ENCODE measurements at places on chromosomes 13 and 19.

GRCh38 chr19:46955813-46956371 lies 63.7 kb upstream of the NPAS1 start:
- no peaks in the 10 kb centered on the region for H3K36me3 ChIP-seq
- peak overlapping the region; percentile 64 for H3K4me3 ChIP-seq
- no peaks in the 10 kb centered on the region for H3K27me3 ChIP-seq
- DNase-seq, result no peak

- H3K36me3 ChIP-seq, result no peaks in the 10 kb centered on the region
- H3K27me3 ChIP-seq, result no peaks in the 10 kb centered on the region
- DNase-seq, result no peak
- no peak overlapping the region for H3K4me3 ChIP-seq
- no peak overlapping the region for H3K27ac ChIP-seq
Observed at GRCh38 chr13:76854894-76855293, 31.3 kb downstream of the KCTD12 start.

DNA sequence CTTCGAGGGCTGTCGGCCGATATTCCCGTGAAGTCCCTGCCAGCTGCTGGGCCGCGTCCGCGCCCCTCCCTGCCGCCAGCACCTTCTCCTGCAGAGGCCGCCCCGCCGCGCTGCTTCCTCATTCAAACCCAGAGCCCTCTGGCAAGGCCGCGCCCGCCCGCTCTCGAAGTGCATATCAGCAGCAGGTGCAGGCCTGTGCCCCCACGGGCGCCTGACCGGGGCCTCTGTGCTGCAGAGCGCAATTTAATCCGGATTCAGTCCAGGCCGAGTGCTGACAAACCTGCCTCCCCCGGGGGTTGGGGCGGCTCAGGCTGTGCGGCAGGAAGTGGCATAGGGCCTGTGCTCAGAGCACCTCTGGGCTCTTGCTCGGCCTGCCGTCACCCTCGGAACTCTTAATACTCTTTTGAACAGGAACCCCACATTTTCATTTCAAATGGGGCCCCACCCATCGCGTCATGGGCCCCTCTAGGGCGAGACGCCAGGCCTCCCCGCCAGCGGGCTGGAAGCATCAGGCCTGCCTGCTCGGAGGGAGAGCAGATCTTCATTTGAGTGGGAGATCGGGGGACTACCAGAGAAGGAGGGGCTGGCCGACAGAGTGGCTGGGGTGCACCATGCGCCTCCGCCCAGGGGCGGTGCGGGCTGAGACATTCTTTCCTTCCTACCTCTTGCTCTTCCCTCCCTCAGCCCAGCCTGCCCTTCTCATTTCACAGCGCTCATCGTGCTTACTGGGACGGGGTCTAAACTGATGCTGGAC lies 125.7 kb downstream of the TNFRSF19 start:
- H3K27ac ChIP-seq, result peak overlapping the region; percentile 62
- no peaks in the 10 kb centered on the region for H3K36me3 ChIP-seq
- peaks cover 9% of the 10 kb centered on the region for H3K4me1 ChIP-seq
- peak; percentile 70 for DNase-seq
- H3K27me3 ChIP-seq, result no peaks in the 10 kb centered on the region

- H3K4me3 ChIP-seq, result no peak overlapping the region
- no peaks in the 10 kb centered on the region for H3K4me1 ChIP-seq
- no peaks in the 10 kb centered on the region for H3K27me3 ChIP-seq
- no peaks in the 10 kb centered on the region for H3K36me3 ChIP-seq
- no peak for DNase-seq
- H3K27ac ChIP-seq, result no peak overlapping the region
Observed at GRCh38 chr13:111872475-111873150, 194.3 kb upstream of the SOX1 start.

DNA sequence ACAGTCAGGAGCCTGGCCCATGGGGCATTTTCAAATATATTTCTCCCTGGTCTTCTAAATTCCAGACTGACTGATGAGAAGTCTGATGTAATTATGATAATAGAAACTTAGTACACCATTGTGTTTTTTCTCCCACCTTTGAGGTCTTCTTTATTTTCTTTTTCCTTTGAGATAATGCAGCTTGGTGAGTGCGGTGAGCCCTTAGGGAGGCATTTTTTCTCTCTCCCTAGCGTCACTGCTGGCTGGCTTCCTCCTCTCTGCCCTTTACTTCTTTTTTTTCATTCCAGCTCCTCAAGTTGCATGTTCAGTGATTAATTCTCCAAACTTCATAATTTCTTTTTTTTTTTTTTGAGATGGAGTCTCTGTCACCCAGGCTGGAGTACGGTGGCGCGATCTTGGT lies 12.8 kb upstream of the CDC42EP5 start:
- H3K27ac ChIP-seq, result no peak overlapping the region
- no peaks in the 10 kb centered on the region for H3K36me3 ChIP-seq
- DNase-seq, result no peak
- H3K4me1 ChIP-seq, result no peaks in the 10 kb centered on the region
- H3K4me3 ChIP-seq, result no peak overlapping the region

- H3K27me3 ChIP-seq, result no peaks in the 10 kb centered on the region
- H3K27ac ChIP-seq, result no peak overlapping the region
- no peak for DNase-seq
- no peaks in the 10 kb centered on the region for H3K36me3 ChIP-seq
- H3K4me3 ChIP-seq, result no peak overlapping the region
Observed at GRCh38 chr13:113649212-113649611, 8.8 kb downstream of the ATP4B start.

- DNase-seq, result no peak
- H3K4me3 ChIP-seq, result no peak overlapping the region
- no peaks in the 10 kb centered on the region for H3K36me3 ChIP-seq
- no peaks in the 10 kb centered on the region for H3K27me3 ChIP-seq
- no peak overlapping the region for H3K27ac ChIP-seq
Observed at GRCh38 chr13:112469071-112469745, 93.1 kb downstream of the SPACA7 start.

DNA sequence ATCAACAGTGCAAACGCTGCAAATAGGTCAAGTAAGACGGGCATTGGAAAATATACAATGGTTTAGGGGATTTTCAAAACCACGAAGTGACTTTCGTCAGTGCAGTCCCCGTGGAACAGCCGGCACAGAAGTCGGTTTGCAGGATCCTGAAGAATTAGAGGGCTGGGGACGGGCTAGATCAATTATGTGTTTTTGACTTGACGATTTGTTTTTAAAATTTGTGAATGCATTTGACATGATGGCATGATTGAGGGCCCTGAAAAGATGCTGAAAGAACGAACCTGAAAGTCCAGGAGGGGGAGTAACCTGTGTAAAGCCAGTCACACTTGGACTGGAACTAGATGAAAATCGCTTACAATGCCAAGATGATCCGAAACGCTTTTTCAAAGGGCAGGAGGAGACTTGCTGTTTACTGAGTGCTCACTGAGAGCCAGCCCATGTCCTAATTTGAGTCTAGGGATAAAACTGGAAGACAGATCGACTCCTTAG lies 8.9 kb upstream of the DGKH start:
- peak; percentile 3 for DNase-seq
- no peaks in the 10 kb centered on the region for H3K36me3 ChIP-seq
- peak overlapping the region; percentile 70 for H3K4me3 ChIP-seq
- H3K27ac ChIP-seq, result peak overlapping the region; percentile 73
- H3K27me3 ChIP-seq, result no peaks in the 10 kb centered on the region
- H3K4me1 ChIP-seq, result peaks cover 8% of the 10 kb centered on the region

GRCh38 chr13:30355384-30355699 lies 48.0 kb upstream of the KATNAL1 start:
- H3K4me1 ChIP-seq, result peaks cover 4% of the 10 kb centered on the region
- DNase-seq, result no peak
- H3K27ac ChIP-seq, result no peak overlapping the region
- no peaks in the 10 kb centered on the region for H3K27me3 ChIP-seq
- no peaks in the 10 kb centered on the region for H3K36me3 ChIP-seq
- H3K4me3 ChIP-seq, result no peak overlapping the region

DNA sequence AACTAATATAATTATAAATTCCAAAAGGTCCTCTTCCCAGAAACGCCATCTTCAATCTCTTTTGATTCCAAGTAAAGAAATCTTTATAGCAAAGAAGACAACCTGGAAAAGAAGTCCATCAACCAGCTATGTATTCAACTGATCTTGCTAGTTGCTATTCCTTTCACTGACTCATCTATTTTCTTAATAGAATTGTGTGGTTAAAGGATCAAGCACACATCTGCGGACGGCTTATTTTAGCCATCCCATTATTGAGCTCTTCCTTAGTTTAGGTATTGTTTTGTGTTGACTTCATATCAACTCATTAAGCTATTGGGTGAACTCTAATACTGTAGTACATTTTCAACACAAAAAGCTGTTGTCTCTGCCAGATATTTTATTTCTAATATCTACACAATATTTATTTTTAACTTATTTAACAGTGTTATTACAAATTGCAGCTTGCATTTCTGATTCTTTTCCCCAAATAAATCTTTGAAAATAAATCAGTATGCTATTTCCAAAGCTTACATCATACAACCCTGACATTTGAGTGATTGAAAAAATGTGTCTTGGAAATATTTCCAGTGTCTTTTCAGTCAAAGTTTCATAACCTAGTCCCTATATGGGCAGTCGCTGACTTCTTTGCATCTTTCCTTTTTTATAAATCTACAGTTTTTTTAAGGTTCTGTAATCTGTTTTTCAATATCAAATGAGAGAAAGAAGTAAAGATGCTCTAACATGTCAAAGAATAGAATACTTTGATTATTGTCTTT lies 158.8 kb upstream of the SPRY2 start:
- H3K27me3 ChIP-seq, result no peaks in the 10 kb centered on the region
- H3K27ac ChIP-seq, result no peak overlapping the region
- H3K36me3 ChIP-seq, result no peaks in the 10 kb centered on the region
- no peaks in the 10 kb centered on the region for H3K4me1 ChIP-seq
- DNase-seq, result no peak

DNA sequence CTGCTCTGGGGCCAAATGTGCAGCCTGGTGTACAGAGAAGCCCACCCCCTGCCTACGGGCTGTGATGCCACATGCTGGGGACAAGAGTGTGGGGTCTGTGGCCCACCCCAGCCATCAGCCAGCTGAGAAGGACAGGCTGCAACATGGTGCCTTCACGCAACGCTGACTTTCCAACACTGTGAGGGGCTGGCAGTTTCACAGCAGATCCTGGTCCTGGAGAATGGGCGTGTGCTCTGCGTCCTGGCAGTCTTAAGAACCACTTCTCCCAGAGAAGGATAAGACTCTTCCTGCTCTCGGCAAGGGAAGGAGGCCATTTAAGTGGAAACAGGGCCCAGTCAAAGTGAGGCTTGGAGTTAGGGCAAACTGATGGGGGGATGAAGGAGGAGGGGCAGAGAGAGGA lies 4.6 kb downstream of the LRRC4B start:
- no peaks in the 10 kb centered on the region for H3K36me3 ChIP-seq
- no peak overlapping the region for H3K27ac ChIP-seq
- DNase-seq, result no peak

GRCh38 chr19:50510121-50510670 lies 795 bp downstream of the JOSD2 start:
- no peak for DNase-seq
- peak overlapping the region; percentile 86 for H3K27ac ChIP-seq
- H3K4me1 ChIP-seq, result peaks cover 7% of the 10 kb centered on the region
- H3K4me3 ChIP-seq, result peak overlapping the region; percentile 58

DNA sequence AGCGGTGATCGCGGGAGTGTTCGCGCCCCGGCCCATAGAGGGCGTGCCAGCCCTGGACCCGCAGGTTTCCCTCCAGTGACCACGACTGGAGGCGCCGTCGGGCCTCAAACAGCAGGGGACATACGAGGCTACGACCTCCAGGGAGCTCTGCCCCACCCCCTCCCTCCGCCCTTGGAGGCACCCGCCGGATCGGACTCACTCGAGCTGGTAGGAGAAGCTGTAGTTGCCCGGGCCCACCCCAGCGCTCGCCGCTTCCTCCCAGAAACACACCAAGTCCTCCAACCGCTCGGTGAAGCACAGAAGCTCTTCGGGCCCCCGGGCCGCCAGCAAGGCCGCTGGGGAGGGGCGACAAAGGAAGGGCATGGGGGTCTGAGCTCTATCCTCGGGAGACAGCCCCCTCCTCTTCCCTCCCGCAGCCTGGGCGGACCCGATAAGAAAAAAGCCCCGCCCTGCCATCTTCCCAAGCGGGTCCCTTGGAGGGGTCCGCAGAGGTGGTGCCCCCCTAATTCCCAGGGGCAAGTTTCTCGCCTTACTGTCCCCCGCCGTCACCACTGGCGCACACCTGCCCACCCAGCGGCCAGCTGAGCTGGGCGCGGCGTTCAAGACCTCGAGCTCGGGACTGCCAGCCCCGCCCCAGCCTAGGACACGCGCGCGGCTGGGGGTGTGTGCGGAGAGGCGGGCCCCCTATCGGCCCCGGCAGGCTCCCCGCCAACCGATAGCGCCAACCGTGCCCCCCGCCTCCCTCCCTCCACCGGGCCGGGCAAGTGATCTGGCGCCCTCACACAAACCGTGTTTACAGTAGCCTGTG lies 1.0 kb downstream of the EPOR start:
- H3K27me3 ChIP-seq, result no peaks in the 10 kb centered on the region
- no peaks in the 10 kb centered on the region for H3K36me3 ChIP-seq
- H3K4me3 ChIP-seq, result peak overlapping the region; percentile 35
- no peak overlapping the region for H3K27ac ChIP-seq
- H3K4me1 ChIP-seq, result peaks cover 26% of the 10 kb centered on the region

- DNase-seq, result no peak
- no peak overlapping the region for H3K4me3 ChIP-seq
- no peak overlapping the region for H3K27ac ChIP-seq
- no peaks in the 10 kb centered on the region for H3K36me3 ChIP-seq
- H3K4me1 ChIP-seq, result no peaks in the 10 kb centered on the region
Observed at GRCh38 chr13:48695776-48696175, 42.0 kb downstream of the CYSLTR2 start.

DNA sequence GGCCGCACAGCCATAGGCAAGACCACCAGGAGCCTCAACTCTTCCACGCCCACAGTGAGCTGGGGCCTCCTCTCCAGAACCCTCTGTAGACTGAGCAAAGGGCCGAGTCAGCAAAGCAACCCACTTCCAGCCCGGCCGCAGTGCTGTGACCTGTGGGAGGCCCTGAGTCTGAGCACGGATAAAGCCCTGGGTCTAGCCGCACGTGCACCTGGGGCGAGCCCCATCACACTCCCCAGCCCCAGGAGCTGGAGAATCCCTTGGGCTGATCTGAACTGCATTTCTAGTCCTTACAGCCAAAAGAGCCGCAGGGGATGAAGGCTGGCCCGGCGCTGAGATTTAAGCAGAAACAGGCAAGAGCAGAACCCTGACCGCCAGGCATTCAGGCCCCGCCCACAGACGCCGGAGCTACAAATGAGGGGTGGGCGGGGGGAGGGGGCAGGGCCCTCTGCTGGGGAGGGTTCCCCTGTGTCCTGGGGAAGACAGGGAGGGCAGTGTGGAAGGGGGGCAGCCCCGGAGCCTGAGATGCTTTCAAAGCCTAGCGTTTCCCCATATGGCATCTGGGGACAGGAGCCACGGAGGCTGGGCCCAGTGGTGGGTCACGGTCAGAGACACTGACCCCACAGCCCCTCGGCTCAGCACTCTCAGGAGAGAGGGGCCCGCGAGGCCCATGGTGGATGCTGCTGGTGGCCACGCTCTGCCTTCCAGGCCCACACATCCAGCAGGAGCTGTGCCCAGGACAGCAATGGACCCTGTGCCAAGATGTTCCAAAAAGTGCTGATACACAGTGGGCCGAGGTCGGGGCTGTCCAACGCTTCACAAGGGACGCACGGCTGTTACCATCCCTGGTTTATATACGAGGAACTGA lies 4.9 kb downstream of the TMEM259 start:
- no peak for DNase-seq
- no peak overlapping the region for H3K27ac ChIP-seq
- H3K27me3 ChIP-seq, result no peaks in the 10 kb centered on the region
- H3K36me3 ChIP-seq, result no peaks in the 10 kb centered on the region
- H3K4me1 ChIP-seq, result peaks cover 26% of the 10 kb centered on the region
- H3K4me3 ChIP-seq, result no peak overlapping the region
